ENCODE measurements at places on chromosomes 16 and 17.

DNA sequence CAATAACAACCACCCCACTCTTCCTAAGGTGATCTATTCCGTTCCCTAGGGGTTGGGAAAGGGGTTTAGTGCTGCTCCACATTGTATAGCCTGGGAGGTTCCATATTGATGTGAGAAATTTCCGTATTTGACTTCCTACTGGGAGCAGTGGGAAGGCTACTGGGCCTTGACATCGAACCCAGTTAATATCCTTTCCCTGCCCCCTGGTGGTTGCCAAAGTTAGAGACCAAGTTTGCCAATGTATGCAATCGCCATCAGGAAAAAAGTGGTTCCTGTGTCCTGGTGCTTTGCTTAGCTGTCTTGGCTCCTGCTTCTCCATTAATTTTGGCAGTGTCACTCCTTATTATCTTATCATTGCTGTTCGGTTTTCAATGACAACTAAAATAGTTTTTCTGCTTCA is 914.9 kb downstream of the KCNJ2 start:
- DNase-seq = no peak

- DNase-seq = peak; percentile 71
These were observed 1.5 kb downstream of the SPOP start for GRCh38 chr17:49676276-49676868.

DNA sequence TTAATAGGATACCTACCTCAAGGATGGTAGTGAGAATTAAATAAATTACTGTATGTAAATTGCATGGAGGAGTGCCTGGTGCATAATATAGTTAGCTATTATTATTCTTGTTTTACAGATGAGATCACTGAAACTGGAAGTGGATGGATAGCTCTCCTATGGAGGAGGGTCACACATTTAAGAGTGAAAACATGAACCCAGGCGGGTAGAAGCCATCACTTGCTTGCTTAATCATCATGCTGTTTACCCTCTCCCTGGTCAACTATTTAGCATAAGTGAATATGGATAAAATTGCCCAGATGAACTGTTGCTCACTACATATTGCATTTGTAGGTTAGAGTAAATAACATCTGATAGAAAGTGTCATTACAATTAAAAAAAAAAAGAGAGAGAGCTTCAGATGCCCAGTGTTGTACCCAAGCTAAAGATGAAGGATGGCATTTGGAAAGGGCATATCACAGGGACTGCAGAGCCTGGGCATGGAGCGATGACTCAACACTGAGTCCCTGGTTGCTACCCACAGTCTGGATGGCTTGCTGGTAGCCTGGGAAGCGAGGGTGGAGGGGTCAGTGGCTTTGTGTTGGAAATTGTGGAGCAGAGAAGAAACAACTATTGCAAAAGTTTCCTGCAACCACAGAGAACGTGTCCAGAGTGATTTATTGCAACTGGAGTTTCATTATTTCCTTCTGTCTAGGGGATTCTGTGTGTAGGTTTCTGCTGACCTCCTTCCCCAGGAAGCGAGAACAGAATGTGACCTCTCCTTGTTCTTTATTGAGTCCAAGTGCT is 414.4 kb downstream of the SHISA9 start:
- peak; percentile 16 for DNase-seq

DNA sequence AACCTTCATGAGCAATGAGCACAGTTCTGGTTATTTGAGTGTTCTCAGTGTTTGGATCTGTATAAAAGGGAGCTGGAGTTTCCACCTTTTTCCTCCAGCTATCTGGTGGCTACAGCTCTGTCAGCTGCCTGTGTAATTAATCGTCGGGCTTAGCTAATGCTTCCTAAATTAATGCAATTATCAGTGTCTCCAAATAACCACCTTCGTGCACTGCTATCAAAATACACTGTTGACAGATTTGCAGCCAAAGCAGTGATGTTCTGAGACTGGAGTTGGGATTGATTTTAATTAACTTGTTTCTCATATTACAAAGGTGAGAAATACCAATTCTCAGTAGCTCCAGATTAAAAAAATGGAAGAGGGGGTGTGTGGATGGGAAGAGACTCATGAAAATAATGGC is 325.8 kb downstream of the CBLN1 start:
- DNase-seq = no peak

DNA sequence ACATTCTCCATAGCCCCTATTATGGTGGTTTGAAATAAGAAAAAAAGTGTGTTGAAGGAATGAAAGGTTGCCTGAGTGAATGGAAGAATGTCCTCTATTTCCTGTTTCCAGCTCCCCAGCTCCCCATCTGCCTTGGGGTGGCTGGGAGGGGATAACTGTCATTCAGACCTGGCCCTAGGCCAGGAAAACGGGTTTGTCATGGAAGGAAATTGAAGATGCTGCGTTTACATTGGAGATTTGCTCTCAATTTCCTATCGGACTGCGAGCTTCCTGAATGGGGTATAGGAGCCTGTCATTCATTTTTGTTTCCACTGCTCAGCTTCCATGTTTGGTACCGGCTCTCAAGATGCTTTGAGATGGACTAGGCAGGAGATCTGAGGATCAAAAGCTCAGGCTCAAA is 2.2 kb upstream of the FZD2 start:
- no peak for DNase-seq

- no peak for DNase-seq
These were observed 275.3 kb downstream of the PARN start for GRCh38 chr16:14354561-14355351.

DNA sequence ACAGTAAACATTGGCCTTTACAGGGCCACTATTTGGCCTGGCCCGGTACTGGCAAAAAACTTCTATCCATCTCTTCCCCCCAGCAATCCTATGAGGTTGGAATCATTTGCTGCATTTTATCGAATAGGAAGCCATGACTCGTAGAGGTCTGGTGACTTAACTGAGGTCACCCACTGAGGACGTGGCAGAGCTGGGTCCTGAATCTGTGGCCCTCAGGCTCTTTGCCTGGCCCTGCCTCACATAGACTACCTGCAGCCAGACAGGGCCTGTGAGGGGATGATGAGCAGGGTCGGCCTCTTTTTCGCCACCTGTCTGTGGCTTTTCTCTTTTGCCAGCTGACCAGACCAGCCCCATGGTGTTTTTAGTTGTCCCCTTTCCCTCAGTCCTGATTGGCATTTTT is 1.9 kb downstream of the PPP4C start:
- no peak for DNase-seq

DNA sequence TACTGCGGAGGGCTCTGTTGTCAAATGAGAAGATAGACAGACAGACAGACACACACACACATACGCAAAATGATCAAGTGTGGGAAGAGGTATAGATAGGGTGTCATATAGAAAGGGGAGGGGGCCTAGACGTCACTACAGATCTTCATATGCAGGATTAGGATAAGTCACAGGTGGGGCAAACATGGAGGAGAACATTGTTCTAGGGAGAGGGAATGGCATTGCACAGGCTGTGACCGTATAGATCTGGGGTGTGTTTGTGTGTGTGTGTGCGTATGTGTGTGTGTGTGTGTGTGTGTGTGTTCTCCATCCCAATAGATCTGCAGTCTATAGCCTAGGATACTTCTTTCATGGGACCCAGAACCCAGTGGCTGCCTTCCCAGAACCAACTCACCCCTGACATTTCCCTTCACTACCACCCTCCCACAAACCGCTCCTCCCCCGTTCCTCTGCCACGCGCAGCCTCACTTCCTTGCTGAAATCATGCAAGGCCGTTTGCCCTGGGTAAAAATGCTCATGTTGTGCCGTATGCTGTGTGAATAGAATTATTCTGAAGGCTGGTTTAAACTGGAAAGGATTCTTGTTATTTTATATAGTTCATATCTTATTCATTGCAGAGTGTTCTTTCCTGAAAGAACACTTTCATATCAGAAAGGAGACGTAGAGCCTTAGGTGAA is 50.5 kb upstream of the CCL1 start:
- DNase-seq = no peak

DNA sequence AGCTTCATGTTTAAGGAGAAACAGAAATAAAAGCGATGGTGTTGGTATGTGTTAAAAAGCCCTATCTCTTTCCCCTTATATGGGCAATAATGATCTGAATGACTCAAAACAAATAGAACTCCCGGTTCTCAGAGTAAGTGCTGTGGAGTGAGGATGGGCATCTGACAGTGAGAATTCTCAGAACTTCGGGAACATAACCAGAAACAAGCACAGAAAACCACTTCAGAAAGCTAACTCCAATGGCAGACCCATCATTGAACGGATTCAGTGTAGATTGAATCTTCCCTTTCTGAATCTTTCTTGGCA is 67.2 kb downstream of the CDH8 start:
- no peak for DNase-seq

DNA sequence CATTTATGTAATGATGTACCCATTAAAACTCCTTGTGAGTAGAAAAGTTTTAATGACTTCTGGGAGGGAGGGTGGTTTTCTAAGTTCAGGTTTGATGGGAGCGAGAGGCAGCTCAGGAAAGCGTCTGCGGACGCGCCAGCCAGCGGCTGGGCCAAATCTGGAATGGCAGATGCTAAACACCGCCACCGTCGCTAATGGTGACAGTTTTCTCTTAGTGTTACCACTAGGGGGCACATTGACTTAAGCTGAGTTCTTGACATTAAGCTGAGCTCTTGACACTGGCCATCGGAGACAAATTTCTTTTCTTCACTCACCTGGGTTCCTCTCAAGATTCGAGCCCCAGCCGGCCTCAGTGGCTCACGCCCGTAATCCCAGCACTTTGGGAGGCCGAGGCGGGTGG is 6.7 kb downstream of the TRPV1 start:
- no peak for DNase-seq

GRCh38 chr17:59842901-59843652 is 49.7 kb downstream of the TUBD1 start:
- no peak for DNase-seq

DNA sequence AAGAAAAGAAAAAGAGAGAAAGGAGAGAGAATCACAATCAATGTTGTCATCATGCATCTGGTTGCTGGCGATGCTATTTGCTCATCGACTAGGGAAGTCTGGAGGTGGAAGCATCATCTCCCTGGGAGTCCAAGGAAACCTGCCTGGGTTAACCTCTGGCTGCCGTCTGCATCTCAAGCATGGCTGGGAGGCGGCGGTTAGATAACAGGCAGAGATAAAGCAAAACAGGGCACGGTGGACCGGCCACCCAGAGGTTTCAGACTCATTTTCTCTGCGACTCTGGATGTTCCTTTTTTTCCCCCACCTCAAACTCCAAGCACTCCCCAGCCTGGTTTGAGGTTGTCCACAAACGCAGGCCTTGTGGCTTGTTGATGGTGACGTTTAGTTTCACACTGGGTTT is 161.2 kb downstream of the ENGASE start:
- no peak for DNase-seq

DNA sequence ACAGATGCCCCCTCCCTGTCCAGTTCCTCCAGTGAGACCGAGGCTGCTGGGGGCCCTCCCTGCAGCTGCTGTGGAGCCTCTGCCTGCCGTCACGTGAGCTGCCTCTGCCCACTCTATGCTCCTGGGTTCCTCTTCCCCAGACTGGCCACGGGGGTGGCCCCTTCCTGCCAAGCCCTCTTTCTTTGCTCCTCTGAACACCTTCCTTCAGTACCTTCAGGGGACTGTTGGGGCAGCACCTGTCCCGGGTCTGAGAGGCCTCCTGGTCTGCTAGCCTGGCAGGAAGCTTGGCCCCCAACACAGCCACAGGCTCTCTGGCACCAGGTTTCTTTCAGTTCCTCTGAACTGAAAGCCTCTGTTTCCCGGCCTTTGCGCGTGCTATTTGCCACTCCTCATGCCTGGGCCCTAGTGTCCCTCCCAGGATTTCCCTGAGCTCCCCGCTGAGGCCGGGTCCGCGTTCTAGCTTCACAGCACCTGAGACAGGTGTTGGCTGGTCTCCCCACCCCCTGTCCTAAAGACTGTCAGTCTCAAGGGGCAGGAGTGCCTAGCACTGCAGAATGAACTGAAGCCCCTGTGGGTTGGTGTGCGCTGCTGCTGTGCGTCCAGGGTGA is 6.6 kb upstream of the ATP6V0C start:
- DNase-seq = peak; percentile 25

GRCh38 chr17:43769426-43769825 is 9.4 kb downstream of the DUSP3 start:
- no peak for DNase-seq

GRCh38 chr17:38741921-38742410 is 6.2 kb downstream of the PCGF2 start:
- no peak for DNase-seq

GRCh38 chr17:17884391-17885357 is 47.9 kb upstream of the SREBF1 start:
- no peak for DNase-seq

DNA sequence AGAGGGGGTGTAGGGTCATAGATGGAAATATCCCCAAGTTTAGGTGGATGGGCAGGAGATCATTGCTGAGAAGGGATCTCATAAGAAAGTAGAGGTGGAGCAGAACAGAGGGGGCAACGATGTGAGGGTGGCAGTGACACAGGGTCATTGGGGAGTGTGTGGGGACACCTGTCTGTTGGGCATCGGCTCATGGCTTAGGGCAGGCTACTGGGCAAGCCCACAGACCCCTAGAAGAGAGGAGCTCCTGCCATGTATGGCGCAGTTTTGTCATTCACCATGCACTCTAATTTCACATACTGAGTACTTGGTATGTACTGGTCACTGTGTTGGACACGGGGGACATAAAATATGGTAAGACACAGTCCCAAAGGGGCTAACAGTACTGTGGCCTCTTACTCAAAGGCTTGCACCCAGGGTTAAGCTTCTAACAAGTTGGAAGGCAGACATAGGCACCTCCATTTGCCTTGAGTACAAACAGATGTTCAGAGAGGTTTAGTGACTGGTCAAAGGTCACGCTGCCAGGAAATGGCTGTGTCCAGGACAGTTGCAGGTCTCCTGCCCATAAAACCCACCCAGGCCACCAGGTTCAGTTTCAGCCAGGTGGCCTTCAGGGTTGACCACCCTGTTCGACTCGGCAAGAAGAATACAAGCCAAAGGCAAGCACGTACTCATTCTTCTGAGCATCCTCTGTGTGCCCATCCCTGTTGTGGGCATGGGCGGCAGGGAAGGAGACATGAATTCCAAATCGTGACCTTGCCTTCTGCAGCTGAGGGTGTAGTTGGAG is 580.2 kb downstream of the KCNJ18 start:
- DNase-seq = no peak

DNA sequence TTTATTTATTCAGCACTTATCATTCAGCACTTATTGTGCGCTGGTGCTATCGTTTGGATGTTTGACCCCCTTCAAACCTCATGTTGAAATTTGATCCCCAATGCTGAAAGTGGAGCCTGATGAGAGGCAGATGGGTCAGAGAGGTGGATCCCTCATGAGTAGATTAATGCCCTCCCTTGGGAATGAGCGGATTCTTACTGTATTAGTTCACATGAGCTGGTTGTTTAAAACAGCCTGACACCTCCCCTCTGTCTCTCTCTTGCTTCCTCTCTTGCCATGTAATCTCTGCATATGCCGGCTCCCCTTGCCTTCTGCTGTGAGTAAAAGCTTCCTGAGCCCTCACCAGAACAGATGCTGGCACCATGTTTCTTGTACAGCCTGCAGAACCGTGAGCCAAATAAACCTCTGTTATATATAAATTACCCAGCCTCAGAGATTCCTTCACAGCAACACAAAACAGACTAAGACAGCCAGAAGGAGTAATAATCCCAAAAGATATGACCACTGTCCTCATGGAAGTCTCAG is 111.1 kb downstream of the CACNG3 start:
- DNase-seq = no peak

- DNase-seq = no peak
These were observed 6.0 kb downstream of the HELZ start for GRCh38 chr17:67238991-67239390.

- peak; percentile 27 for DNase-seq
These were observed 610 bp downstream of the C16orf74 start for GRCh38 chr16:85750146-85750826.

All from GF-D8 (cell line).